ENCODE measurements at places on chromosomes 3 and 15.

GRCh38 chr3:13301286-13301987 is 118.7 kb downstream of the NUP210 start:
- no peak for DNase-seq

DNA sequence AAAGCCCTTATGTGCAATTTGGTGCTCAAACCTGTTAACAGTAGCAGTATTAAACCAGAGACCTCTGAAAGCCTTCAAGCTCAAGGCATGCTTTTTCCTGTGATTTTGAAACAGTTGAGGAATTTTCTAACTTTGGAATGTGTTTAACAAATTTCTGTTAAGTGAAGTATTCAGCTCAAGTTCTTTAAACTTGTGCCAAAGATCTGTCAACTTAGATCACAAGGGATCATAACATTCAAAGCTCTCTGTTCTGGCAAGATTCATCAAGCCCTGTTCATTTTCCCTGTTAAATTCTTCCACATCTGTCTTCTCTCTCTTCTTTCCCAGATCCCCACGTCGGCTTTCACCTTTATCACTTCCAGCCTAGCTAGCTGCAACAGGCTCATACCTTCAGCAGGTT is 28.8 kb upstream of the RYK start:
- no peak for DNase-seq

- no peak for DNase-seq
Measured at GRCh38 chr3:58635371-58636285, 30.9 kb downstream of the FAM3D start.

DNA sequence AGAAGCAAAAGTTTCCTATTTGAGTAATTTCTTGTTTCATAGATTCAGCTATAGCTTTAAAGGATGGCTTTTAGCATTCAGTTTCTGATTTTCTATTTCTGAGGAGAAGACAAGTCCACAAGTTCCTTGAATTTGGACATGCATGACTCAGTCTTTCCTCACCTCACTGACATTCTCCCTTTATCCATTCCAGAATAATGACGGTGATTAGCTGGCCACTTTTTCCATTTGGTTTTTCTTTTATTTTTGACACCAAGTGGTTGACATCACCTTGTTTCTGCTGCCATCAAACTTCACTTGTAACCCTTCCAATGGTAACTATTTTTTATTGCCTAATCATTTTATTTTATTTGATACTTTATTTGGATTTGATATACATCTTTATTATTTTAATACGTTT is 404.4 kb upstream of the KCNMB2 start:
- no peak for DNase-seq

GRCh38 chr3:165994293-165994692 is 157.1 kb upstream of the BCHE start:
- DNase-seq: no peak

GRCh38 chr15:73927003-73927475 is 777 bp downstream of the LOXL1 start:
- no peak for DNase-seq

DNA sequence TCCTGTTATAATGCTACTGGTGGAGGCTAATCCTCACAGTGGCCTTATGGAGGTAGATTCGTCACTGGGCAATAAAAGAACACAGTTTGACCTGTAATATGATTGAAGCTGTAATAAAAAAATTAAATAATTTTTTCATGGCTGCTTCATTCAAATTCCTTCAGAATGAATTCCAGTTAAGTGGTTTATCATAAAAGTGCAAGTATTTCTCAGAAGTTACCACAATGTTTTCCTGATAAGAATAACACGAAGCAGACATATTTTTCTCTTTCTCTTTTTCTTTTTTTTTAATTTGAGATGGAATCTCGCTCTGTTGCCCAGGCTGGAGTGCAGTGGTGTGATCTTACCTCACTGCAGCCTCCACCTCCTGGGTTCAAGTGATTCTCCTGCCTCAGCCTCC is 15.6 kb downstream of the B4GALT4 start:
- no peak for DNase-seq

- DNase-seq: peak; percentile 35
Measured at GRCh38 chr3:122299872-122300460, 25.1 kb upstream of the CSTA start.

DNA sequence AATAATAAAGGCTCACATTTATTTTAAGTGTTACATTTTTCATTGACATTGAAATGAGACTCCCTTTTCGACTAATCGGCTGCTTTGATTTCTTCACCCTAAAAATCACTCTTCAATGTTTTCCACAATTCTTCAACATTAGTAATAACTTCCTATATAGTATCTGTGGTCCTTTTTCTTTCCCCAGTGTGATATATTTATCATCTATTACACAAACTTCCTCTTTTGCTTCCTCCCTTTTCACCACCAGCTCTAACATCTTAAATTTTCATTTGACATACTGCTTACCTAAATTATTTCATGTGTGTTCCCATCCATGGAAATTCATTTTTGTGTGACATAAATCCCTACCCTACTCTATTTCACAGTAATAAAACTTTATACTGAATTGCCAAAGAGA is 244.4 kb downstream of the TIGIT start:
- no peak for DNase-seq

DNA sequence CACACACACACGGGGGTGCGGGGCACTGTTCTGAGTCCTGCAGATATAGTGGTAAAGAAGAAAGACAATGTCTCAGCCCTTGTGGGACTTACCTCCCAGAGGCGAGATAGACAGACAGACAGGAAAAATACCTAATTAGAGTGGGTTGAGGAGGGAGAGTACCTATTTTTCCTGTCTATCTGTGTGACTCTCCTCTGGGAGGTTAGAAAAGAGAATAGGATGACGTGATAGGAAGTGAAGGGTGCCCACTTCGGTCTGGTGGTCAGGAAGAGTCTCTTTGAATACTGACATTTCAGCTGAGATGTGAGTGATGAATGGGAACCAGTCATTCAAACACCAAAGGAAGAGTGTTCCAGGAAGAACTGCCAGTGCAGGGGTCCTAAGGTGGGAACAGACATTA is 4.1 kb upstream of the APOD start:
- DNase-seq: no peak

DNA sequence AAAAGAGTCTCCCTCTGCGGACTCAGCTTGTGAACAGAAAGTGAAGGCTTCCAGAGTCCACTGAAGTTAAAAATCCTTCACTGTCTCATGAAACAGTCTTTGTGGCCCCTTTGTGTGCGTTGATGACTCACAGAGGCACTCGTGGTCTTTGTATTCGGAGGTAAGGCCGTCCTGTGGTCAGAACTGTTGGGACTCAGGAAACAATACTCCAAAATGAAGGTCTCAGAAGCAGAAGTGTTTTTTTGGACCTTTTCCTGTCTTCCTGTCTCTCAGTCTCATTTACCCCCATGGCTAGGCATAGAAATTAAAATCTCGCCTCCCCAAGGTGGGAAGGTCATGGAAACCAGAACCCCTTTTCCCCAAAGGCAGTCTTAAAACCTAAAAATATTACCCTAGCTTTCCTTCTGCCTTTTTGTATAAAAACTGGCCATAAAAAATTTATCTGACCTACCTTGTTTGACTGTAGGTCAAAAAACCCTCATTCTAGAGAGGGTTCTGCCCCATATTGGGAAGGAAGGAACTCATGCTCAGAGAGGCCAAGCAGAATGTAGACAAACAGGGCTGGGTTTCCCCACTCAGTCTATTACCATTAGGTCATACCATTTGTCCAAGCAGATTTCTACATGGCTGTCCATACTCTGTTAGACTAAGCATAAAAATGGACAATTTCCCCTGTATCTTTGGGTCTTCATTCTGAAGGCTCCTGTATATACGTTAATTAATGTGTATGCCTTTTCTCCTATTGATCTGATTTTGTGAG is 19.1 kb upstream of the EPB42 start:
- DNase-seq: no peak

GRCh38 chr15:40151991-40152390 is 8.9 kb upstream of the BUB1B start:
- no peak for DNase-seq

- DNase-seq: no peak
Measured at GRCh38 chr15:90564051-90564450, 34.3 kb downstream of the CRTC3 start.

GRCh38 chr15:90044916-90045371 is 43.8 kb downstream of the ZNF710 start:
- DNase-seq: no peak

- no peak for DNase-seq
Measured at GRCh38 chr3:187454085-187454815, 86.1 kb downstream of the RTP4 start.

- no peak for DNase-seq
Measured at GRCh38 chr3:141998669-141999290, 122.3 kb downstream of the ATP1B3 start.

DNA sequence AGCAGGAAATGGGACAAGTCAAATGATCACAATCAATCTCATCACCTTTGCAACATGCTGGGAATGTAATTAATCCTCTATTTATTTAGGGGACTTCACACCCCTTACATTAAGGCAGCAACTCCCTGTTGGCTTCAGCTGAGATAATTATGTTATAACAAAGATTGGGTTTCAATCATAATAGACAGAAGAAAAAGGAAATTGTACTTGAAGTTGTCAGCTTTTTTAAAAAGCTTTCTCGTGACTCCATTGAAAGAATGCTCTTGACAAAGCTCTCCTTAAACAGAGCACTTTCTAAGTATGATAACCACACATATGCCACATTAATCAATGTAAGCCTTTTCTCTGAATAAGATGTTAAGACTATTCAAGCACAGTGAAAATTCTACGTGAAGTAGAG is 65.7 kb downstream of the SHQ1 start:
- no peak for DNase-seq

GRCh38 chr15:58830556-58830955 is 59.5 kb downstream of the MINDY2 start:
- no peak for DNase-seq

DNA sequence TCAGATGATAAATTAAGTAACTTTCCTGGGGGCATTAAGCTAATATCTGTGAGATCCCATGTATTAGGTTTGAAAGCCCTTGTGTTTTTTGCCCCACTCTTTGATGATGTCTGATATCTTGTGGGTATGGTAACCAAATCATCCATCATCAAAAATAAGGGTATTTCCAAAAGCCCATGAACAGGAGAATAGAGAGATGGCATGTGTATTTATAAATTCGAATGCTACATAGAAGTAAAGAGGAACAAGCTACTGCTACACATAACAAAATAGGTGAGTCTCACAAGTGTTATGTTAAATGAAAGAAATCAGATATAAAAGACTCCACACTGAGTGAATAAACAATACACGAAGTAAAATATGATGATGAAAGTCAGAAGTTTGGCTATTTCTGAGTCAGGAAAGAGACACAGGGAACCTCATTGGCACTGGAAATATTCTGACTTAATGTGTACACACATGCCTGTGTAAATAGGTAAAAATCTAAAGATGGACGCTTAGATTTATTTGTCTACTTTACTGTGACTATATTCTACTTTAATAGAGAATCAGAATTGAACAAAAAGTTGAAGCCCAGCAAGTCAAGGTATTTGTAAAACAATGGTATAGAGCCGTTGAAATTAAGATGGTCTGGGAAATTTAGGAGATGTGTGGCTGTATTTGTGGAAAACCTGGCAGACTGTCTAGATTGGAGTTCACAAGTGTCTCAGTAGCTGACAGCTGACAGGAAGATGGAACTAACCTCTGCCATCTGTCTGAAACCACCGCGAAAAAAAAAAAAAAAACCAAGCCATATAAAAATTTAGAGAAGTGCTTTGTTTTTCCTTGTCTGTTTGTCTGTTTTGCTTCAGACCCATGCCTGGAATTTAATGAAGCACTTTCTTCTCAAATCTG is 111.0 kb upstream of the TGFBR2 start:
- DNase-seq: no peak

GRCh38 chr15:78640527-78641101 is 396 bp downstream of the CHRNB4 start:
- no peak for DNase-seq

- no peak for DNase-seq
Measured at GRCh38 chr3:119356646-119357045, 62.5 kb downstream of the ARHGAP31 start.
